ENCODE measurements at places on chromosomes 13 and 19.

GRCh38 chr13:111909501-111909900 is 157.4 kb upstream of the SOX1 start:
- DNase-seq = no peak

DNA sequence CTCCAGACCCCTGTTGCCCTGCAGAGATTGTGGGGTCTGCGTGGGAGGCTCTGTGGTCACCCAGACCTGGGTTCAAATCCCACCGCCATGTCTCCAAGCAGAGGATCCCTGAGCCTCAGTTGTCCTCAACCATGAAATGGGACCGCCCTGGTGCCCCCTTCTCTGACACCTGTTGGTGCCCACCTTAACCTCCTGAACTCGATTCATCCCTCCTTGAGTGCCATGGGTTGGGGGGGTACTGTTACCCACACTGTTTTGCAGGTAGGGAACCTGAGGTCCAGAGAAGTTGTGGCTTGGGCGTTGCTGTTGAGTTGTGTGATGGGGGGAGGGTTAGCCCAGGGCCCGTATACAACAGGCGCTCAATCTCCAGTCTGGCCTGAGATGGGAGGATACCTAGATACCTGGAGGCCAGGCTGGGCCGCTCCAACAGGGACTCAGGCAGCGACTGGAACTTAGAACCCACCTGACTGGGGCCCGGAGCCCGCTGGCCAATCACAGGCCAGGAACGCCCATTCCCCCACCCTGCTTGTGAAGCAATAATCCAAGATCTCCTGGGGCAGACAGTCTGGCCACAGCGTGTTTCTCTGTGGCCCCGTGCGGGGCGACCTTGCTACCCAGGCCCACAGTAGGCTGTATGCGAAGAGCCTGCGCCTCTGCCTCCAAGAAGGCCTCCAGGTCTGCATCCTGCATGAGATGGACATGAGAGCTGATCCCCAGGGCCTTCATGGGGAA is 2.8 kb downstream of the ARID3A start:
- no peak for DNase-seq

GRCh38 chr19:5309438-5310204 is 31.0 kb downstream of the PTPRS start:
- no peak for DNase-seq

DNA sequence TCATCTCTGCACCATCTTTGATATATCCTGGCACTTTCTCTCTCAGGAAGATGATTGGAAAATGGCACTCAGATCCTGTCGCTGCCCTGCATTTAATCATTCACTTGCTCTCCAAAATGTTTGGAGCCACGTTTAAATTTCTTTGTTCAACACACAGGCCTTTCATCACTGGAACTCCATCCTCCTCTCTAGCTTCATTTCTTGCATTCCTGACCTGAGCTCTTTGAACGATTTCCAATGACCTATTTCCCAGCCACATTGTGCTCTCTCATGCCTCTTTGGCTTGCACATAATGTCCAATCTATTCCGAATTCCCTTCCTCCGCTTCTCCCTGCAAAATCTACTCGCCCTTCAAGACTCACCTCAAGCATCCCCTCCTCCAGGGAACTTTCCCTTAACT is 287.4 kb upstream of the NBEA start:
- DNase-seq = no peak

DNA sequence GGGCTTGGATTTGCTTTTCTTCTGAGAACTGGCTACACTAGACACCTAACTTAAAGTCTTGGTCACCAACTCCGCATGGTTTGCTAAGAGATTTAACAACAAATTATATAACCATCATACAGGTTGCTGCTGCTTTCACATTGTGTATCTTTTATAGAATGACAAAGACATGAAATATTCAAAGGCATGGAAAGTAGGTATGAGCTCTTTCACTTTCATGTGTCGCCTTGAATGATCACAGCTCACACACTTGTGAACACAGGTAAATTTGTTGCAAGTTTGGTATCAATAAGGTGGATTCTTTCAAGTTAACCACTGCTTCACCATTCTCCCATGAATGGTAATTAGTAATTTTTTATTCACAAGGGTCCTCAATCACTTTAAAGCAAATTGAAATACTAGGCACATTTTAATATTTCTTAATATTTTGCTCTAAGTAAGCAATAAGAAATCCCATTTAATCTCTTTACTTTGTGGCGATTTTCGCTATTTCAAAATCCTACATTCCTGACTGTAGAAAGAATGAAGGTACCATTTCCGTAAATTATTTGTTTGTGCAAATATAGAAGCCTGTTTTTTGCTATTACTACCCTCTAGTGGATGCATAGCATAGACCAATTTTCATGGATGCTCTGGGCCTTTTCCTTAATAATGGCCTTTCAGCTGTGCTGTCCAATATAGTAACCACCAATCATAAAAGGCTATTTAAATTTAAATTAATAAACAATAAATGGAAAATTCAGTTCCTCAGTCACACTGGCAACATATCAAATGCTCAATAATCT is 45.5 kb upstream of the FREM2 start:
- no peak for DNase-seq

DNA sequence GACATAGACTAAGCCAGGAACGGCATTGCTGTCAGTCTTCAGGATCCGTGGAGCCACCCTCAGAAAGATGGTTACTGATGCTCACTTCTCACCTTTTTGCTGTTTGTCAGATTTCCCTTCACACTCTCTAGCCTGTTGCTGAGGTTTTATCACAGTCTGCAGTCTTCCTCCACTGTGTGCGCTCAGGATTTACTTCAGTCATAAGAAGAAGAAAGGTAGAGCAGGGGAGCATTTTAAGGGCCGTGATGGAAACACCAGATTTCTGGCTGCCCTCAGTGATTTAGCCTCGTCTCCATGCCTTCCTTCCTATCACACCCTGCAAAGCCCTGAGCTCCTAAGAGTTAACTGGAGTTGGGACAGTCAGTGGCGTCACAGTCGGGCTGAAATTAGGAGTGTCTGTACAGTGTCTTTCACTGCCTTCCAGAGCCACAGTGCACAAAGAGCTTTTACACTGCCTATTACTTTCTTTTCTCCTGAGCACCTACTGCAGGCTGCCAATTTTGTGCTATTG is 60.0 kb upstream of the GPR183 start:
- peak; percentile 24 for DNase-seq

DNA sequence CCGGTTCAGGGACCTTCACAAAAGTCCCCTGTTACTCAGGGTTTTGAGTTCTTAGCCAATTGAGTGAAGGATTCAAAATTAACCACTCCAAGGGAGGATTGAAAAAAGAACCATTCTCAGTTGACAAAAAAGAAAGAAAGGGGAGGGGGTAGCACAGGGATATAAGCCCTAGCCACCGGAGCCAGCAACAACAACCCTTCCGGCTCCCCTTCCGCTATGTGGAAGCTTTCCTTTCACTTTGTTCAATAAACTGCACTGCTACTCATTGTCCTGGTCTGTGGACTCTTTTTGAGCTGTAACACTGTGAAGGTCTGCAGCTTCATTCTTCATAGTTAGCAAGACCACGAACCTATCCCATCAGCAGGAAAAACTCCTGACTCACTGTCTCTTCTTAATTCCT is 1488.1 kb upstream of the PRR20A start:
- no peak for DNase-seq

- DNase-seq = peak; percentile 45
Observed at GRCh38 chr19:10271543-10272086, 695 bp downstream of the ICAM1 start.

GRCh38 chr13:79772811-79773210 is 291.9 kb downstream of the NDFIP2 start:
- no peak for DNase-seq

- DNase-seq = no peak
Observed at GRCh38 chr19:33432446-33433170, 59.1 kb downstream of the CEBPG start.

DNA sequence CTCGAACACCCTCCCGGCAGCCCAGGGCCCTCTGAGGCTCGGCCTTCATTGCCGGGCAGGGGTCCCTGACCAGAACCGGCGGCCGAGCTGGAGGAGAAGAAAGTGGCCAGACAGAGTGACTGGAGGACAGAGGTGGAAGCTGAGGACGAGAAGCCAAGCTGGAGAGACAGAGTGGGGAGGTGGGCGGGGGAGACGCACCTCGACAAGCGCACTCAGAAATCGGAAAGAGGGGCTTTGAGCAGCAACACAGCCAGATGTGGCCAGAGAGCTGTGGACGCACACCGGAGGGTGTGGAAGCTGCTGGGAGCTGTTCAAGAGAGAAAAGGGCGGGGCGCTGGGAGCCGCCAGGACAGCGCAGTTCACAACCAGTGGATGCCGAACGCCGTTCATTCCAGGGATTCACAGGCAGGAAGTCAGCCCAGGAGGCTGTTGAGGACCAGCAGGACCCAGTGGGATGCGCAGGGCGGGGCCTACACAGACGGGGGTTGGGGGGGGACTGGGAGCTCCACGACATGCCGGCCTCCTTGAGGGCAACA is 28.2 kb upstream of the C13orf46 start:
- no peak for DNase-seq

GRCh38 chr13:113337556-113337955 is 26.4 kb downstream of the GRTP1 start:
- DNase-seq = no peak

- DNase-seq = no peak
Observed at GRCh38 chr13:67299751-67300150, 69.6 kb upstream of the PCDH9 start.

DNA sequence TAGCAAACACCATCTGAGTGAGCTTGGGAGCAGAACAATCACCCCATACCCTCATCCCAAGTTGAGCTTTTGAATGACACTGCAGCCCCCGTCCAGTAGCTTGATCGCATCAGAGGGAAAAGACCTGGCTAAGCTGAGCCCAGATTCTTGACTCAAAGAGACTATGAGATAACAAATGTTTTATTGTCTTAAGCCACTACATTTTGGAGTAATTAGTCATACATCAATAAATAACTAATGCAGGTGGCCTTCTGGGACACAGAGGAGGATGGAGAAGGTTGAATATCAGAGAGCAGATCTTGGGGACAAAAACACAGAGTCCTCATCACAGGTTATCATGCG is 24.6 kb upstream of the IGSF23 start:
- no peak for DNase-seq

- DNase-seq = no peak
Observed at GRCh38 chr13:90899416-90899815, 448.1 kb upstream of the MIR17HG start.

- DNase-seq = no peak
Observed at GRCh38 chr13:60838581-60838980, 441.6 kb downstream of the TDRD3 start.

DNA sequence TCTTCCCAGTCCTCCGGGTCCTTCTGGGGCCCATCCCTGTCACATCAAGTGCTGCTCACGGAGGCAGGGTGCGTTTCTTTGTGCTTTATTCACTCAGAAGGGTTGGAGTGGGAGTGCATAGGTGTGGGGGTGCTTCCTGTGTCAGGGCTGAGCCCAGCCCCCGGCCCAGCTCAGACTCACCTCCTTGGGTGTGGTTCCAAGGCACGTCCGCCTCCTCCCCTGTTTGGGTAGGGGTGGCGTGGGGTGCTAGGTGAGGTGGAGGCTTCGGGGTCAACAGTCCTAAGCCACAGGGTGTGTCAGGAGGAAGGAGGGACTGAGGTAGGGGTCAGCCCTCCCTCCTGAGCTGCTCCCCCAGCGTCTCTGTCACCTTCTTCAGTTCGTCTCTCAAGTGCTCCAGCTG is 3.1 kb downstream of the CCER2 start:
- DNase-seq = no peak

DNA sequence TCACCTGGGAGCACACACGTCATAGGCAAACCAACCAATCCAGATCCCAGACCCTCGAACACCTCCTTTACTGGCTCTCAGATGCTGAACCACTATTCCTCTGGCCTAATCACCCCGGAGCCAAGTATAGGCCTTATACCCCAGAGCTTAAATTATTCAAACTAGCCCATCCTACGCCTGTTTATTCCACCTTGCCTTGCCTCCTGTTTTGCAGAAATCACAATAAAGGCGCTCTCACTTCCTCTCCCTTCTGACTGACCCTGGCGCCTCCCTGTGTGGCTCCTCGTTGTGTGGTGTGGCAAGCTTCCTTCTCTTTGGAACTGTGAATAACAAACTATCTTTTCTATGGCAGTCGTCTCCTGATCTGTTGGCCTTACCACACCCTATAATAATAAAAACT is 354.9 kb downstream of the ENOX1 start:
- no peak for DNase-seq

- DNase-seq = no peak
Observed at GRCh38 chr13:23801141-23801540, 88.1 kb downstream of the MIPEP start.

GRCh38 chr19:49890349-49891311 is 6.1 kb downstream of the IL4I1 start:
- peak; percentile 39 for DNase-seq

DNA sequence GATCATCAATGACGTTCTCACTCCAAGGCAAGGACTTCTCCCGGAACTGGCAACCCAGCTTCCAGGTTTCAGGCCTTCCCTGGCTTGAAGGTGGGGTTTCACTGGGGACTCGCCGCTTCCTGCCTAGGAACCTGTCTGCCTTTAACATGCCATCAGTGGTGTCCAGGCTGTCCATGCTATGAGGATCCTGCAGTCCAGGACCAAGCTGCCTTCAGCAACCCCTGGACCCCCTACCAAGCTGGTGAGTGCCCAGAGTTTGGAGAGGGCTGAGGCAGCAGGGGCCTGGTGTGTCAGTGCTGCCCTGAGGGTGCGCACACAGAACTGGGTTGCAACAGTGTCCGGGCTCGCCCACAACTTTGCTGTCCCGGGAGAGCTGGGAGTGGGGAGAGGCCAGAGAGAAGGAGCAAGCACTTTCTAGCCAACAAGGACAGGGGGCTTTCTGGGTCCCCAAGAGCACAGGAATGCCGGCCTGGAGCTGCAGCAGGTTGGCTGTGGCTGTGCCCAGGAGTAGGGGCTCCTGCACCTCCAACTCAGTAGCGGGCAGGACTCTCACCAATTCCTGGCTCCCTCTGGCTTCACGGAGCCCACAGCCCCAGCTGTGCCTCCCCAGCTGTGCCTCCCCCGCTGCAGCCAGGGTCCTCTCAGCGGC is 1563.2 kb upstream of the MIR17HG start:
- no peak for DNase-seq
